Activated naive CD8-positive, alpha-beta T cell treated with anti-CD3 and anti-CD28 coated beads, Interleukin-2, amount 50 U/mL, for 24 hours (primary cell): ENCODE measurements at places on chromosomes 3 and 15.
A peak's percentile ranks its signal among the peaks of the same experiment; 100 is the strongest.

DNA sequence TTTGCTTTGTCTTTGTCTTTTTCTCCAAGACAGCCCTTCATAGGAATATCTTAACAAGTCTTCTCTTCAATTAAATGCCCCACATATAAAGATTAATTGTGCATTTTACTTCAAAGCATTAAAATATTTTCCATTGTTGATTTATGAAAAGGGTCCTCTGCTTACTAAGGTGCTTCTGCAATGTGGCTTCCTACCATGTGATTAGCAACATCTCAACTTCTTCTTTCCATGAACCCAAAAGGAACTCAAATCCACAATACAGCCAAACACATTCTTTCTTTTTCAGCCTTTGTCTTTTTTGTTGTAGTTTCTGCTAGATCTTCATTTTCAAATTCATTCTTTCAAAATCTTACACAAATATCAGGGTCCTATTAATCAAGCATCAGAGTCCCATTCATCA, 309.2 kb downstream of the NSUN3 start:
- no peaks in the 10 kb centered on the region for H3K27me3 ChIP-seq
- no peak for DNase-seq
- H3K36me3 ChIP-seq, result no peaks in the 10 kb centered on the region
- H3K4me3 ChIP-seq, result no peak overlapping the region

DNA sequence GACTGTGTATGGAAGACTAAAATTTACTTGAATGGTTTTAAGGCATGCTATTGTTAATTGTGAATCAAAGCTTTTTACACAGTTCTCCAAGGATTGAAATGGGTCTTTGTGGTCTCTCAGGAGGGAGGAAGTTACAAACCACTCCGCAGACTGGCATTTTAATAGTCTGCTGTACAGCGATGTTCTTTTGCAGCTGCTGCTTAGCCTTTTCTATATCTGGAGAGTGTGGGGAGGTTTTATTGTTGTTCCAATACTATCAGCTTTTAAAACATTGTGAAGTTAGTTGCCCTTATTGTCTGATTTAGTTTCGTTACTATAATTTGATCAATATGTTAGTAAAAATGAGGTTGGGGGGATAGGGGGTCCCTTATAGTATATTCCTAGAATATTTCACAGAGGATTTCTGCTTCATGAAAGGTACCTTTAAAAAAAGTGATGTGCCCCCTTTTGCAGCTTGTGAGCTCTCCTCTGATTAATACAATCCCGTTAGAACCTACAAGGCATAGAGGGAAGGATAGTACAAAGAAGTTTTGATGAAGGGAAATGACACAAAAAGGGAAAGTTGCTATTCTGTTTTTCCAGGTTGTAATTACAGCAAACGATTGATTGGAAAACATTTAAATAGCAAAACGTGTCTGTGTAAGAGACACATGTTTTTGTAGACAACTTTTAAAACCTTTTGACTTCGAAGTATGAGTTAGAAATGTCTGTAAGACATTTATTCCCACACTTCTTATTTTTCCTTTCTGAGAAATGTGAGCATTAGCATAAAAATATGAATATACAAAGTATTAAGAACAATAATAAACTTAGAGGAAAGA, 158.3 kb upstream of the CGNL1 start:
- H3K36me3 ChIP-seq, result no peaks in the 10 kb centered on the region
- peaks cover 27% of the 10 kb centered on the region for H3K4me1 ChIP-seq
- no peak overlapping the region for H3K27ac ChIP-seq

GRCh38 chr3:128684986-128685726, 34.5 kb upstream of the RPN1 start:
- H3K4me1 ChIP-seq, result peaks cover 32% of the 10 kb centered on the region
- no peak overlapping the region for H3K4me3 ChIP-seq
- peak overlapping the region; percentile 2 for H3K27ac ChIP-seq
- no peak for DNase-seq
- H3K27me3 ChIP-seq, result peaks cover 2% of the 10 kb centered on the region

GRCh38 chr15:78564743-78565096, 600 bp upstream of the CHRNA5 start:
- H3K4me3 ChIP-seq, result peak overlapping the region; percentile 85
- H3K27ac ChIP-seq, result no peak overlapping the region
- H3K36me3 ChIP-seq, result no peaks in the 10 kb centered on the region

GRCh38 chr3:12413721-12414255, 70.5 kb upstream of the TSEN2 start:
- H3K27ac ChIP-seq, result no peak overlapping the region
- no peaks in the 10 kb centered on the region for H3K36me3 ChIP-seq
- peaks cover 7% of the 10 kb centered on the region for H3K27me3 ChIP-seq
- no peak for DNase-seq
- H3K4me1 ChIP-seq, result peaks cover 4% of the 10 kb centered on the region
- H3K4me3 ChIP-seq, result no peak overlapping the region

- H3K4me3 ChIP-seq, result no peak overlapping the region
- H3K27ac ChIP-seq, result no peak overlapping the region
- H3K36me3 ChIP-seq, result no peaks in the 10 kb centered on the region
- no peaks in the 10 kb centered on the region for H3K27me3 ChIP-seq
- H3K4me1 ChIP-seq, result no peaks in the 10 kb centered on the region
Observed at GRCh38 chr3:154730186-154730585, 300.2 kb upstream of the GPR149 start.

GRCh38 chr3:191770541-191770940, 309.6 kb downstream of the PYDC2 start:
- DNase-seq, result no peak
- H3K36me3 ChIP-seq, result no peaks in the 10 kb centered on the region
- no peak overlapping the region for H3K27ac ChIP-seq

GRCh38 chr3:114764056-114764492, 383.0 kb downstream of the ZBTB20 start:
- H3K4me3 ChIP-seq, result no peak overlapping the region
- no peak overlapping the region for H3K27ac ChIP-seq
- H3K36me3 ChIP-seq, result no peaks in the 10 kb centered on the region

GRCh38 chr3:134086616-134087015, 56.9 kb upstream of the SLCO2A1 start:
- H3K4me3 ChIP-seq, result no peak overlapping the region
- no peaks in the 10 kb centered on the region for H3K27me3 ChIP-seq
- DNase-seq, result no peak
- no peaks in the 10 kb centered on the region for H3K36me3 ChIP-seq
- no peak overlapping the region for H3K27ac ChIP-seq
